ENCODE measurements at places on chromosomes 6 and 20.

- DNase-seq: no peak
Observed at GRCh38 chr20:56724241-56724757, 95.2 kb downstream of the TFAP2C start.

- no peak for DNase-seq
Observed at GRCh38 chr6:137581019-137581707, 87.0 kb upstream of the OLIG3 start.

- no peak for DNase-seq
Observed at GRCh38 chr6:157650261-157650640, 172.8 kb upstream of the SNX9 start.

GRCh38 chr20:46260480-46260879 lies 47.8 kb downstream of the CDH22 start:
- no peak for DNase-seq

DNA sequence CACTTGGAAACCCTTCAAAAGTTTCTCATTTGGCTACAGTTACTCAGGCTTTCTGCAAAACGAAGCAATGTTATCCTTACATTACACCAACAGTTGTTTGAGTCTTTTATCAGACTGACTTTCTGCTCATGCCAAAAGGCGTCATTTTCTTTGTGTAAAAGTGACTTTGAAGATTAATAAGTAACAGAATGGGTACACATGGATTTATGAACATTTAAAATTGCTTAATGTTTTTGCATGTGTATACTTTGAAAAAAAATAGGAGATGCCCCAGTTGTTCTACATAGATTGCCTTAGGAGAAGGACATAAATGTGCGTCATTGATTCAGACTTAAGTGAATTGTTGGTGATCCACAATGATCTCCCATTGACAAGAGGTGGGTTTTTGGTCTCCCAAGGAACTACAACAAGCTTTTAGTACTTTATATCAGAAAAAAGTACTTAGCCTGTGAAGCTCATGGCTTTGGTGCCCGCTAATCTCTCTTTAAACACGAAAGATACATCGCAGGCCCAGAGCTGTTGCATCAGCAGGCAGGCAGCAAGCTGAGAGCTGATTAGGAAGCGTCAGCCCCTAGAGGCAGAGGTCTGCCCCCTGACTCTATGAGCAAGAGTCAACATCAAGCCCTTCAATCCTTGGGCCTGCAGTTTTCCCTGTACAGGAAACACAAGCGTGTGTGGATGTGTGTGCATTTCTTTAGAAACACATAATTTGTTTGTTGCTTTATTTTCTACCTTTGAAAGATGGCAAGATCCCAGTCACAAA lies 45.9 kb downstream of the SLC22A3 start:
- DNase-seq: no peak

- DNase-seq: peak; percentile 46
Observed at GRCh38 chr20:13839421-13840092, 54.7 kb downstream of the NDUFAF5 start.

DNA sequence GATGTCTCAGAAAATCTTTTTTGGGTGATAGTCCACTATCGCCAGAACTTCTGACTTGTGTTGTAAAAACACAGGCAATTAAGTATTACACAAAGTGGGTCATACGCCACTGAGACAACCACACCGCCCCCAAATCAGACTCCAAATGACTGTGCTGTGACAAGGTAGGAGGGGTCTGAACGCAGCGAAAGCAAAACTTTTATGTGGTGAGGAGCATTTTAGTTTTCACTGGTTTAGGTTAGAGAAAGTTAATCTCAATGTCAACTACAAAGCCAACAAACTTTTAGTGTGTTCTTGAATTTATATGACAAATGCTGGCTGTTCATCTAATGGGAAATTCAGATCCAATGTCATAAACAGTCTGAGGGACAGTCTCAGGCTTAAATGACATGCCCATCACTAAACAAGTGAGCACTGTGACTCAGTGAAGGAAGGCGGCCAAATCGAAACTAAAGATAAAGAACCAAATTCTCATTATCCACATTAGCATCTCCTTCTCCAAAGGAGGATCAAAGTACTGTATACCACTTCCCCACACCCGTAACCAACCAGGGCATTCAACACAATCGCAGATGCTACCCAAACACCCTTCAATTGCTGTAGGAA lies 186.7 kb downstream of the GJA10 start:
- DNase-seq: no peak

GRCh38 chr6:170504479-170504878 lies 48.6 kb downstream of the PSMB1 start:
- DNase-seq: no peak

GRCh38 chr6:145138469-145139139 lies 596.7 kb downstream of the EPM2A start:
- no peak for DNase-seq

DNA sequence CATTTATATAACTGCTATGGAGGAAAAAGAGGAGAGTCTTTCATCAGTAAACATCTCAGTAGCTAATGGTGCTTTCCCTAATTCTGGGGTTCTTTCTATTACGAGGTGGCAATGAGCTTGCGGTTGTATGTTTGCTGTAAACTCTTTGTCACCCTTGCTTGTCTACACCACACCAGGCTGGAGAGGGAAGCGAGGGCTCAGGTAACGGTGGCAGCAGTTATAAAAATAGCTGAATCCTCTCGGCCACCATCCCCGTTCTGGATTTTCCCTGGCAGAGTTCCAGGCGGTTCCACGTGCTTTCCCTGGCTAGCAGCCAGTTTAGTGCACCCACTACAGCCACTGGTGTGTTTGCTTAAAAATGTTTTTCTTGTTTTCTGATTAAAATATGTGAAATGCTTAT lies 39.0 kb downstream of the MAS1 start:
- DNase-seq: no peak

DNA sequence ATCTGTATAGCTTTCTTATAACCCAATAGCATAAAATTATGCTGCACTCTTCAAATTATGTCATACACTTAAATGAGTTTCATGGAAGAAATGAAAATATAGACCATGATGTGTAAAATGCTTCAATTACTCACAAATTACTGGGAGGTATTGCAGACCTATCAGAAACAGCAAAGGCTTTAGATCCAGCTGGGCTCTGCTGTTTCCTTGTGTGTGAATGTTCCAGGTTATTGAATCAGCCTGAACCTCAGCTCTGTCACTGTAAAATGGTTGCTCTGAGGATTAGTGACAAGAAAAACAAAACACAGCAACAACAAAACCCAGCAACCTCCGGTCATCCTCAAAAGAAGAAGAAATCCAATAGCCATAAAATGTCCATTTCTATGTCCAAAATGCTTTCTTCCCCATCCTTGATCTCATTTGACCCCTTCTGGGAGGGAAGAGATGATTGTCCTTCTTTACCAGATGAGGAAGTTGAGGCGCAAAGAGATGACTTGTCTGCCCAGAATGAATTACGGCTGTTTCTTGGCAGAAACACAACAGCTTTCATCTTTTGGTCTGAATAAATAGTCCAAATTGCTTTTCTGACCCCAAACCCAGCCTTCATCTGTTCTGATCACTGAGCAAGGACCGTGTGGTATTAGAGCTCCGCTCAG lies 42.2 kb upstream of the TGM6 start:
- DNase-seq: no peak
